ENCODE measurements at places on chromosomes 7 and 10.
A peak's percentile ranks its signal among the peaks of the same experiment; 100 is the strongest.

DNA sequence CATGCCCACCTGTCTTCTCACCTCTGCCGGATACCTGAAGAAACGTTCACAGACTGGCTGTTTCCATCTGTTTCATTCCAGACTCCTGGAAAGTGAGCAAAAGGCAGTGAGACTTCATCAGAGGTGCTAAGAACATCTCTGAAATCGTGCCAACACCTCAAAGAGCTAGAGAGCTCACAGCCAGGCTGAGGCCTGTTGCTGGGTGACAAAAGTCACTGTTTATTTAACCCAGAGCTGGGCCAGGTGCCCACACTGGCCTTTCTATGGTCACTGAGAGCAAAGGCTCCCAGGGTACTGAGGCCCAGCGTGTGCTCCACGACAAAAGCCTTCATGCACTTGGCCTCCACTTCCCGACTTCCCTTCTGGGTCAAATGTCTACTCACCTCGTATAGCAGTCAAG lies 3.7 kb upstream of the NANOS1 start:
- DNase-seq: no peak

DNA sequence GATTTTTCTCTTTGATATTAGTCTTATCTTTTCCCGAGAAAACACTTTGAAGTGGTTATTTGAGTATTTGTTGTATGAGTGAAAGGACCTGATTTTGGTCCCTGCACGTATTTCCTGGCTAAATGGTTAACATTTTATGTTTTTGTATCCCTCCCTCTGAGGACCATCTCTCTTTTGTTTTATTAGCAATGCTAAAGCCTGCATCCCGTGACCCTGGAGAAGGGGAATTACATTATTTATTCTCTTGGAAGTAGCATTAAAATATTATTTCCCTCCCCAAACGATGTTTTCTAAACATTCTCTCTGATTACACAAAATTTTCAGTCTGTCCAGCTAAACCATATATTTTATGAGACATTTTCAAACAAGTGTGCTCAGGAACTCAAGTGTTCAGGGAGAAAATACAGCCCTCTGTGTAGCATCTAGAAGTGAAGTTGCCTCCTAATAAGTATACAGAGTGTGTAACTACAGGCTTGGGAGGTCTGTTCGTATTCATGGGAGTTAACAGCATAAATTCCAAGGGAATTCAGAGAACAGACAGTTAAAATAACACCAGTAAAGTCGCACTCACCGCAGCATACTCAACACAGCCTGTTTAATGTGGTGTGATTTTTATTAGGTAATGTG lies 163.8 kb upstream of the NPVF start:
- no peak for DNase-seq

- no peak for DNase-seq
Observed at GRCh38 chr7:145339319-145339718, 503.5 kb upstream of the TPK1 start.

DNA sequence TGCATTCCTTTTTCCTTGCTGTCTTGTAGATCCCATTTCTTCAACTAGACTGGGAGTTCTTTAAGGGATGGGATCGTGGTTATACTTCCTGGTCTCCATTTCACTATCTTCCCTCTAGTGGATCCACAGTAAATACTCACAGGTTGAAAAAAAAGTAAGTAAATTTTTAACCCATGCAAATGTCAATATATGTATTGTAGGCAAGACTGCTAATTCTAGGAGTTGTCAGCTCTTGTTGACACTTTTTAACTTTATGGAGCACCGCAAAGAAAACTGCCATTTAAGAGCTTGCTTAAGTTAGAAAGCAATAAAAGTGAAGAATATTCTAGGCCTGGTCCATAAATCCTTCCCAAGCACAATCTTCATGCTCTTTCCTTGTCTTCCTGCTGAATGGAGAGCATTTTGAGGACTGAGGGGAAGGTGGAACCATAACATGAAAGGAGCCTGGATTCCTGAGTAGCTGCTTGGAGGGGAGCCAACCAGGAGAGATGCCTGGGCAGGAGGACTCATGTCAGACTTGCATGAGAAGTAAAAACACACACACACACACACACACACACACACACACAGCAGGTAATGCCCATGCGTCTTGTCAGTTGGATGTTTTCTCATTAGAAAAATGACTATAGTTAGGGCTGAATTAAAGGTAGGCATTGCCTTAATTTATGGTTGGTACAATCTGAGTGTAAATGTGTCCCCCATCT lies 32.2 kb downstream of the VWA2 start:
- no peak for DNase-seq

- no peak for DNase-seq
Observed at GRCh38 chr7:4200546-4201094, 481.5 kb upstream of the FOXK1 start.

DNA sequence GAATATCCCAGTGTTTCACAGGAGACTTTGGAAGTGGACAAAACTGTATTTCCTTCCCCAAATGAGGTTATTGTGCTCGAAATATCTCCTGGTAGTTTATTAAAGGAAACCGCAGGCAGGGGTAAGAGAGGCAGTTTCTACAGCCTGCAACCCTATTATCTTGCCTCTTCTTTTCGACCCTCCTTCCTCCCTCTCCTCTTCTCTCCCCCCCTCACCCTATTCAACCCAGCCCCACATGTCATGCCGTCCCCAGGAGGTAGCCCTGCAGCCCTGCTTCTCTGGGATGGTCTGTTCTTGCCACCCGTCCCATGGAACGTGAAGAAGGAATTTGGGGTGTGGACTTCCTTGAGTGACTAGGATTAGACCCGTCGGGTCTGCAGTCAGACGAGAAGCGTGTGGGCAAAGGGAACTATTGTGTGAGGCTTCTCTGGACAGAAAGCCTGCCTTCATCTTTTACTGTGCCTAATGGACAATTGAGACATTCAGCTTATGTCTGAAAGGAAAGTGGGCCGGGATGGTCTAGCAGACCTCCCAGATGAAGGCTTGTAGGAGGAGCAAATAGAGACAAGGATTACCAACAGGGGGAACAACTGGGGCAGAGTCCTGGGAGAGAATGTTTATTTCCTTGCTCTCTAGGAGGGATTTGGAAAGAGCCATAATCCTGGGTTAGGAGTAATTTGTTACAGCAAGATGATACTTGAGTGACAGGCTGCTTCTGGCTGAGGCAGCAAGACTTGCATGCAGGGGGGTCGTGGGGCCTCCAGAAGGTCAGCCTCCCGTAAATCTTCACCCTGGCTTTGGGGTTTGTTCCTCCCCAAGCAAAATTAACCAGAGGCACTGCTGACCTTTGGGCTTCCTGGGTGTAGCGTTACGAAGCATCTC lies 77.8 kb downstream of the TCF7L2 start:
- no peak for DNase-seq

DNA sequence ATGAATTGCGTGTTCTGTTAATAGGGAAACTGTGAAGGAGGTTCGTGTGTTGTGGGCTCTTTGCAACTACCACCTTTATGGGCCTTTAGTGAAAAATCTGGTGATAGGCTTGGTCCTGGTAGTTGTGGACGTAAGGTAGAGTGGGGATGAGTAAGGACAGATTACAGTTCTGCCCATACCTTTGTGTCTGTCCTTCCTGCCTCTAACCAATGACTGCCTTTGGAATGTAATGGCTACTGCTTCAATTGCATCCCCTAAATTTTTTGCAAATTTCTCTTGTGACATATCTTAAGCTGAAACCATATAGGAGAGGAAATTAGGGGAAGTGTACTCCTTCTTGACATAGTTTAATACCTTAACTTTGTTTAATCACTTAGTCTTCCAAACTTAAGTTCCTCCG lies 82.3 kb downstream of the ADK start:
- no peak for DNase-seq

DNA sequence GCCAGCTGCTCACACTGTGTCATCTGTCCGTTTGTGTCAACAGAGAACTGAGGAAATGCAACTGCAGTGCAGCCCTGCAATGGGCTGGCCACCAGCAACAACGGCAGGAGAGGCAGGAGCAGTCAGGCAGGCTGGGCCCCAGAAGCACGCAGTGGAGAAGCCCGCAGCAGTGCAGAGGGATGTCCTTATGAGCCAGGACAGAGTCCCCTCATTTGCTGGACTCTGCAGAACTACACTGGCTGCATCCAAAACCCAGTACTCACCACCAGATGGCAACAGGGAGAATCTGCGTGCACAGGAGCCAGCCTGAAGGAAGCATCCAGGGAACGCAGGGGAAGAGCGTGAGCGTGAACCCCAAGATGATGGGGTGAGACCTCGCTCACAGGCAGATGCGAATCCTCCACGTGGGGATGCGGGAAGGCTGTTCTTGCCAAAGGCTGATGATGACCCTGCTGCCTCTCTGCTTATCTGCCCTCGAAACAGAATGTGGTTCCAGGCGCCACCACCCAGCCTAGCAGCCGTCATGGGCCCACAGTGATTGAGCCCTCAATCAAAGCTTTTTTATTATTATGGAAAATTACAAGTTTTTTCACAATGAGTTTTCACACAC lies 232.1 kb downstream of the PTPRN2 start:
- no peak for DNase-seq

- no peak for DNase-seq
Observed at GRCh38 chr10:71075759-71076472, 136.5 kb upstream of the UNC5B start.

- DNase-seq: no peak
Observed at GRCh38 chr7:43192806-43193460, 80.5 kb downstream of the HECW1 start.

DNA sequence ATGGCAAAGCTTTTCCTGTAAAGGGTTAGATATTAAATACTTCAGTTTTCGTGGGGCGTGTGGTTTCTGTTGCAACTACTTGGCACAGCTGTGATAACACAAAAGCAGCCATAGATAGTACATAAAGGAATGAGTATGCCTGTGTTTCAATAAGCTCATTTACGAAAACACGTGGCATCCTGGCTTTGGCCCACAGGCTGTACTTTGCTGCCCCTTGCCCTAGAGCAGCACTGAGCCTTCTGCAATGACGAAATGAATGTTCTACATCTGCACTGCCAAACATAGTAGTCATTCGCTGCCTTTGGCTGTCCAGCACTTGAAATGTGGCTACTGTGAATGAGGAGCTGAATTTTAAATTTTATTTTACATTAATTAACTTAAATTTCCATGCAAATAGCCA lies 376.2 kb upstream of the TPK1 start:
- no peak for DNase-seq

- no peak for DNase-seq
Observed at GRCh38 chr10:96971324-96971723, 139.2 kb downstream of the LCOR start.

- no peak for DNase-seq
Observed at GRCh38 chr7:30321882-30322192, 37.4 kb downstream of the ZNRF2 start.

- no peak for DNase-seq
Observed at GRCh38 chr7:4823441-4824119, 38.2 kb downstream of the PAPOLB start.

- no peak for DNase-seq
Observed at GRCh38 chr7:47211519-47211973, 370.4 kb downstream of the TNS3 start.

GRCh38 chr7:147029953-147030352 lies 913.4 kb downstream of the CNTNAP2 start:
- no peak for DNase-seq

- peak; percentile 73 for DNase-seq
Observed at GRCh38 chr10:103554488-103555324, 61.2 kb downstream of the NEURL1 start.

GRCh38 chr10:71264345-71265200 lies 52.2 kb downstream of the UNC5B start:
- DNase-seq: no peak

DNA sequence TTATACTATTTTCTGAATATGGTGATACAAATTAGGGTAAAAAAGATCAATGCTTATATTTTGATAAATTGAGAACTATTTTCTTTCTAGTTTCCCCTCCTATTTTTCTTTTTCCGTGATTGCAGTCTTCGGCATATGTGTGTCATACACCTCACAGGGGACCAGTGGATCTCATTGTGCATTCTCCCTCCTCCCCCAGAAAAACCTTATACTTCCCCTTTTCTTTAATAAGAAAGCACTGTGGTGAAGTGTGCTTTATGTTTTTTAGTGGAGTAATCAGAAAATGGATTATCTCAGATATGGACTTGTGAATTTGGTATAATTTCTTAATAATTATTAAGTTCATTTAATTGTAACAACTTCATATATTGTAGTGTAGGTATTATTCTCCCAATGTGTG lies 72.8 kb downstream of the BICC1 start:
- no peak for DNase-seq

GRCh38 chr10:131685576-131685975 lies 215.2 kb upstream of the PPP2R2D start:
- no peak for DNase-seq

- DNase-seq: no peak
Observed at GRCh38 chr10:79266084-79266483, 81.2 kb upstream of the PPIF start.

GRCh38 chr10:69056129-69056528 lies 31.8 kb upstream of the SRGN start:
- DNase-seq: no peak

- DNase-seq: no peak
Observed at GRCh38 chr10:60643874-60644273, 134.4 kb upstream of the CDK1 start.

DNA sequence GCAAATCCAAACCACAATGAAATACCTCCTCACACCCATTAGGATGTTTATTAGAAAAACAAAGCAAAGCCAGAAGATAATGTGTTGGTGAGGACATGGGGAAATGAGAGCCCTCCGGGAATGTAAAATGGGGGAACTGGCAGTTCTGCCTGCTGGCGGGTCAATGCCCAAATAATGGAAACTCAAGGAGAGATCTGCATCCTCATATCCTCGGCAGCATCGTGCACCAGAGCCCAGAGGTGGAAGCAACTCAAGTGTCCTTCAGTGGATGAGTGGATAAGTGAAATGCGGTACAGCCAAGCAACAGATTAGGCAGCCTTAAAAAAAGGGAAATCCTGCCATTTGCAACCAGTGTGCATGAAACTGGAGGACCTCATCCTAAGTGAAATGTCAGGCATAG lies 325.2 kb downstream of the WDR37 start:
- DNase-seq: no peak

- no peak for DNase-seq
Observed at GRCh38 chr7:51785876-51786275, 469.3 kb upstream of the COBL start.

DNA sequence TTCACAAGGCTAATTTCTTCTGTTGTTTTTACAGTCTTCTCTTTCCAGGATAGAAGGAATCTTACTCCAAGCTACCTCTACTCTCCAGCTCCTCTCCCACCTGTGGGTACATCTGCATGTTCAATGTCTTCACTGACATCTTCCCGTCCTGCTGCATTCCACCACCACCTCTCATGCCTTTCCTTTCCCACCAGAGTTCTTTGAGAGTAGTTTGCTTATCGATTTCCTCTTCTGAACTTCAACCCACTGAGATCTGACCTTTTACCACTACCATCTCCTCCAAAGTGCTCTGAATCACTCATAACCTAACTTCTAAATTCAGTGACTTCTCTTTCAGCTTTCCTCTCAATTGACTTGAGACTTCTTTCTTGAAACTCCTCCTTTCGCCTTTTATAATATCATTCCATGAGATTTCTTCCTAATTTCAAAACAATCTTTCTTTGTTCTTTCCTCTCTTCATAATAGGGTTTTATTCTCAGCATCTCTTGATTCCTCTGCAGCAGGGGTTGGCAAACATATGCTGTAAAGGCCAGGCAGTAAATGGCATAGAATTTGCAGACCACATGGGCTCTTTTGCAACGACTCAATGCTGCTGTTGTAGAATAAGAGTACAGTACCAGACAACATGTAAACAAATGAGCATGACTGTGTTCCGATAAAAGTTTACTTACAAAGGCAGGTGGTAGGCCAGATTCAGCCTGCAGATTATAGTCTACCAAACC lies 22.1 kb downstream of the ACSL5 start:
- no peak for DNase-seq

- DNase-seq: no peak
Observed at GRCh38 chr10:113612154-113612553, 51.7 kb downstream of the NRAP start.

- DNase-seq: peak; percentile 38
Observed at GRCh38 chr7:130278860-130279259, 12.2 kb downstream of the CPA2 start.

Data from HTR-8/SVneo (cell line).